Activated naive CD4-positive, alpha-beta T cell treated with anti-CD3 and anti-CD28 coated beads, Interleukin-2, amount 50 U/mL, for 16 hours (primary cell): ENCODE measurements at places on chromosomes 7 and 10.

DNA sequence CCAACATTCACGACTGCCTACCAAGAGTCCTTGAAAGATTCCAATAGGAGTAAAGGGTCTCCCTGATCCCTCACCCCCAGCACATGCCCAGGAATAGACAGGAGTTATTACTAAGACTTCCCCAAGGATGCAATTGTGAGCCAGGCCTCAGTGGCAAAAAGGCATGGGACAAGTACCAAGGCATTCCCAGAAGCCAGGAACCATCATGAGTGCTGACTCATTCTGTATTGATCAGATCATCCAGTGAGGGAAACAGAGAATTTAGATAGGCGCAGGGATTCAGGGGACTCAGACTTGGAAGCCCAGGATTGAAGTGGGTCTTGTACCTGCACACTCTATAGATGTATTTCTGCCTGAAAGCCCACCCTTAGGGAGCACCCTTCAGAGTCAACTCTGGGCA lies 21.2 kb downstream of the MBL2 start:
- no peak for DNase-seq

- no peak for DNase-seq
Measured at GRCh38 chr10:97411406-97411805, 10.3 kb upstream of the RRP12 start.

GRCh38 chr10:128274938-128275337 lies 148.7 kb upstream of the MKI67 start:
- DNase-seq, result no peak

- no peak for DNase-seq
Measured at GRCh38 chr7:38830826-38831225, 78.2 kb downstream of the VPS41 start.
